SJCRH30 (cell line): ENCODE measurements at places on chromosomes 1 and 21.

DNA sequence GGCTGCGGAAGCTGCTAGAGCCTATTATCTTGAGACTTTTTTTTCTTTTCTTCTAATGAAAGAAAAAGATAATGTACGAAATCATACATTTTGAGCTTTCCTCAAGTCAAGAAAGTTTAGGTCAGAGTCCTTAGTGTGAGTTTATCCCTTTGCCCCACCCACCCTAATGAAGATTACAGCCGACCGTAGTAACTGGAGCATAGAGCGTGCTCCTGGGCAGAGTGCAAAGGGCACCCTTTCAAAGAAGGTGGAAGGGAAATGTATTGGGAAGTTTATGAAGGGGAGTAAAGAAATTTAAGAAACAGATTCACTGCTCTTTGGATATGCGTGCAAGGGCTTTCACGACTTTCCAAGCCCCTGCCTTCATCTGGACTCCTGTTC lies 17.2 kb downstream of the GNG12 start:
- DNase-seq: no peak

DNA sequence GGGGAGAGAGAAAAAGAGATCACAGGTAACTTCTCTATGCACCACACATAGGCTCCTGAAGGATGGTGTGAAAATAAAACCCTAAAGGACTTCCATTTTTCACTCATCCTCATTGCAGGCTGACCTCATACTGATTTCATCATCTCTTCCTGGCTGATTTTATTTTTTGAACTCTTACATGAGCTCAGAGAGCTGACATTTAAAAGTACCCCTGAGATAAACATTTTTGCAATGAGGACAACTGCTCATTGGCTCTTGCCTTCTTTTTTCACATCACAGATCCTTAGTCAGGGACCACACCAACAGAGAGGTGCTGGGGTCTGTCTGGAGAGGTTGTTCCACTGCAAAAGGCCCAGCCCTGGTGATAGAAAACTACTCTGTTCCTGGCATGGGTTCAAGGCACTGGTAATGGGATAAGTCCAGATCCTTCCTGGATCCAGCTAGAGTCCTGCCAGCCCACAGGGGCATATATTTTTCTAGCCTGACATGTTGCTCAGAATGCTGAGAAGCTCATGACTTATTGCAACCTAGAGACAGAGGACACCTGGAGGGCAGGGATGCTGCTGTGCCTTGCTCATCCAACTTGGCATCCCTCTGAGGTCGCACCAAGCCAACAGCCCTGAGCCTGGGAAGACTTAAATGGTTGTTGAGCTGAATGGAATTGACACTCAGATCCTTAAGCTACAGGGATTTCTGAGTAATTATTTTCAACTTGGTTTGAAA lies 360.0 kb downstream of the HHAT start:
- no peak for DNase-seq

DNA sequence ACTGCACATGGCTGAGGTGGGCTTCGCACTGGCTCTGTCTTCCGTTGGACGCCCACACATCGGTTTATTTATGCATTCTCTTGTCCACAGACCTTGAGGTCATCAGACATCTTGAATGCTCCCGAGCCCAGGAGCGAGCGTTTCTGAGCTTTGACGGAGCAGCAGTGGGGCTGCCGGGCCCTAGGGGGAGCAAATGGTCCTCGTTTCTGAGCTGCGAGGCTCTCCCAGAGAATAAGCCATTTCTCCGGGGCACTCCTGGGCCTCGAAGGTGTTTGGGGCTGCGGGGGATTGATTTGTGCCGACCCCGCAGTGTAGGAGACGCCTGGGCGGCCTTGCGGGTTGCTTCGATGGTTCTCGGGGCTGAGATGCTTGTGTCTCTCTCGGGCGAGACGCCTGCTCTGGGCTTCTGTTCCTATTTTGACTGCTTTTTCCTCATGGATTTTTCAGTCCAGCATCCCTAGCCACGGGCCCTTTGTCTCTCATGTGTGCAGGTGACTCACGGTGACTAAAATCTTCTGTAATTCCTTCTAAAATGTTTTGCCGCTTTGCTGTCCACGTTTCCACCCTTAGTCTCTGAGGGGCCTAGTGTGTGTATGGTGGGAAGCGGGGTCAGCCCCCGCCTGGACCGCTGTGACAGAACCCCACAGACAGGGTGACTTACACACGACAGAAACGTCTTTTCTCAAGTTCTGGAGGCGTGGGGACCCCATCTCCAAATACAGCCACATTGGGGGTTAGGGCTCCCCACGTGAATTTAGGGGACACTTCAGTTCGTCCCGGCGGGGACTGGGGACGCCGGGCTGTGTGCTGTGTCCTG lies 62.1 kb downstream of the FAAP20 start:
- no peak for DNase-seq

DNA sequence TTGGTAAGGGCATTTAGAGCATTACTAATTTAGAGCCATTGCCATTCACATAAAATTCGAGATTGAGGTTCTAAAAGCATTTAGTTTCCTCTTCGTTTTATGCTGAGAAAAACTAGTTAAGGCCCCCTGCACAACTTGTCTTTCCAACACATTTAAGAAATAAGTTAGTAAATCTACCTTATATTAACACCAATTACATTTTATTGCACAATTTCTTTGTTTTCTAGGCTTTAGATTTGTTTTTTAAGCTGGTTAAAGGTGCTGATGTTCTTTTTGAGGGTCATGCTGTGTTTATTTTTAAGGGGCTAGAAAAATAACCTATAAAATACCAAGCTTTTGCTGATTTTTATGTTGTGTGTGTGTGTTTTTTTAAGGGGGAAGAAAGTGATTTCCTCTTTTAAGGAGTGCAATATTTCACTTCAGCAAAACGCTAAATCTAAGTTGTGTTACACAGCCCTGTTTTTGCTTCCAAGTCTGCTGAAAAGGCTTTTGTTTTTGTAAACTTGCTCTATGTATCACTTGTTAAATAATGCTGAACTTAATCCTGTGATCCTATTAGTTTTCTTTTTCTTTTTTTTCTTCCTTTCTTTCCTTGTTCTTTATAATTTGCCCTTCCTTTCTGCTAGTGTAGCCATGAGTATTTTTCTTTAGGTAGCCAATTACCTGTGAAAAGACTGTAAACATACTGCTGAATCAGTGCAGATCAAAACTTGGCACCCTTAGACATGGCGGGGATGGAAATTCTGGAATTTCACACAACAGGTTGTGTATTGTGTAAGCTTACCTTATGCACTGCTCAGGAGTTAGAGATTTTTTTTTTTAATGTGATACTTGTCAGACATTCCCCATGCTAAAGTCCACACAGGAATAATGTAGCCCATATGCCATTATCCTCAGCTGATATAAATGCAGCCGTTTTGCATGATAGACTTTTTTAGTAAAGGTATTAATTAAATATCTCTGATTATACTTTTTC lies 1.5 kb downstream of the CEPT1 start:
- DNase-seq: no peak

DNA sequence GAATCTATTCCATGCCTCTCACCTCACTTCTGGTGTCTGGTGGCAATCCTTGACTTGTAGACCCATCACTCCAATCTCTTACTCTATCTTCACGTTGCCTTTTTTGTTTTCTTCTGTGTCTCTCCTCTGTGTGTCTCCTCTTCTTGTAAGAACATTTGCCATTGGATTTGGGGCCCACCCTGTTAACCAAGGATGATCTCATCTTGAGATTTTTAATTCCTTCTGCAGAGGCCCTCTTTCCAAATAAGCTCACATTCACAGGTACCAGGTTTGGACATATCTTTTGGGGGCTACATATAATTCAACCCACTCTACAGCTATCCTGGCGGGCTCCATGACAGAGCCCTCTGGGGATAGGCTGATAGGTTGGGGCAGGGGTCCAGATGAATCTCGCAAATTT lies 55.8 kb downstream of the UBE2T start:
- DNase-seq: no peak
